ENCODE measurements at places on chromosomes 3 and 15. TPM values are rescaled to one million over a fixed set of nuclear protein-coding genes. Genes with fewer than 3 reads are reported as not detected.

The AGTR1 gene
- 2.7 TPM for total RNA-seq

The TRANK1 gene
- 16.5 TPM for total RNA-seq

The TTC21A gene
- 4.8 TPM for total RNA-seq

- H3K36me3 ChIP-seq: no peaks in the 10 kb centered on the region
- no peak for DNase-seq
- no peaks in the 10 kb centered on the region for H3K27me3 ChIP-seq
Observed at GRCh38 chr3:72185549-72186399, 400.8 kb upstream of the PROK2 start.

DNA sequence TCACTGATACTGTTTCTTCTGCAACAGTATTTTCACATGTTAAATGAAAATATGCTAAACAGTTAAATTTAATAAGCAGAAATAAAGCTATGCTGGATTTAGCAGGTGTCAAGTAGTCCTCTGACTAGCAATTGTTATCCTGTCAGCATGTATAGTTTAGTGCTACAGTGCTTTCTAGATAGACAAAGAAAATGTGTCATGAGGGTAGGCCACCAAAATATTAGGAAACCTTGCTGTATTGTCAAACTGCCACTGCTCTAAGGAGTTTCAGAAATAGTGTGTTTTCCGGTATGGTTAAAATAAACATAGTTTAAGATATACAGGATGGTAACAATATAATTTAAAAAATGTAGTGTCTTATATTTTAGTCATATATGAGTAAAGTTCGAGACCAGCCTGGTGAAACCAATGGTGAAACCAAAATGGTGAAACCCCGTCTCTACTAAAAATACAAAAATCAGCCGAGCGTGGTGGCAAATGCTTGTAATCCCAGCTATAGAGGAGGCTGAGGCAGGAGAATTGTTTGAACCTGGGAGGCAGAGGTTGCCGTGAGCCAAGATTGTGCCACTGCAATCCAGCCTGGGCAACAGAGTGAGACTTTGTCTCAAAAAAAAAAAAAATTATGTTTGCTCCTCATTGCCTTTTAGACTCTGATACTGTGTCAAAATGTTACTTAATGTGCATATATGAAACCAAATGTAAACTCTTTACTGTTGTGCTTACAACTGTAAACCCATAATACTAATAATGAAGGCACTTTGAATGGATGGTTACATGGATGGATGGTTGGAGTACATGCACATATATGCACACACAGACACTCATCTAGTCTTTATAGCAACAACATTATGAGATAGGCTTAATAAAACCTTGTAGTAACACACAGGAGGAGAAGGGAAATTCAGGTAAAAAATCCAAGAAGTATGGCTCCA lies 204.8 kb downstream of the RSRC1 start:
- no peaks in the 10 kb centered on the region for H3K4me1 ChIP-seq
- H3K27ac ChIP-seq: no peak overlapping the region
- no peak for DNase-seq

The SLC6A1 gene
- 1.0 TPM for total RNA-seq

DNA sequence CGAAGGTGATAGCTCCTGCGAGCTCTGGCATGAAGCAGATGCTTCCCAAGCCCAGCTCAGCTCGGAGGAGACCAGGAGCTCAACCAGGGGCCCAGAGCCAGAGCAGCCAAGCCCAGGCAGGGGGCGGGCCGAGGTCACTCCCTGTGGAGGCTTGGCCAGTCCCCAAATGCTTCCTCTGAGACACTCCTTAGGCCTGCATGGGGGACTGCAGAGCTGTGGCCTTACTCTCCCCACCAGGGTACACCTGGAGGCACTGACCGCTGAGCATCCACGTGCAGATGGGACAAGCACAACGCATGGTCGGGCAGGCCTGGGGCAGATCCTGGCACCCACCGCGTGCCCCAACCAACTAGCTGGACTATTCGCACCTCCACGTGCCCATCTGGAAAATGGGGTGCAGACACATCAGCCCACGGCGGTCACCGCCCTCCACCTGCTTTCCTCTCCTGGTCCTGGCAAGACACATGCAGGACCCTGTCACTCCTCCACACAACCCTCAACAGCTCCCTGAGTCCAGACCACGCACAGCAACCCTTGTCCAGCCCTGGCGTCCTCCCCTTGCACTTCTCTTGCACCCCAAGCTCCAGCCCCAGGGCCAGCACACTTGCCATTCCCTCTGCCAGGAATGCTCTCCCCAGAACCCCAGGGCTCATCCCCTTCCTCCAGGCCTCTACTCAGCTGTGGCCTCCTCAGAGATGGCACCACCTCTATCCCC lies 164.7 kb upstream of the IQSEC1 start:
- H3K4me3 ChIP-seq: no peak overlapping the region
- H3K27me3 ChIP-seq: no peaks in the 10 kb centered on the region
- no peak for DNase-seq
- H3K4me1 ChIP-seq: no peaks in the 10 kb centered on the region

The CLDN16 gene
- 0.12 TPM for total RNA-seq

DNA sequence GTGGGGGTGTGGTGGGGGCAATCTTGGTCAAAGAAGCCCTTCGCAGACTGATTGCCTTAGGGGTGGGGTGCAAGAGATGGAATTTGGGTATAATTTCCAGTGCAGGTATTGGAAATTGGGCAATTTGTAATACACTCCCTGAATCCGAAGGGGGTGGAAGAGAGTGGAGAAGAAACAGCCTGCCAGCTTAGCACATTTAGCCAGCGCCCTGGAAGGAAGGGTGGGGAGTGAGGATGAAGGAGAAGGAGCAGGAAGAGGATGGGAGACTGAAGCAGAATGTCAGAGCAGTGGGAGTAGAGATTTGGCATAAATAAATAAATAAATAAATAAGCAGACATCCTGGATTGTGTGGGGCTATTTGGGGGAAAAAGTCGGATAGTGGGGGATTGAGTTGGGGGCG lies 1.6 kb downstream of the GAP43 start:
- no peaks in the 10 kb centered on the region for H3K27me3 ChIP-seq
- no peaks in the 10 kb centered on the region for H3K4me1 ChIP-seq
- DNase-seq: no peak
- no peak overlapping the region for H3K27ac ChIP-seq
- no peaks in the 10 kb centered on the region for H3K36me3 ChIP-seq

DNA sequence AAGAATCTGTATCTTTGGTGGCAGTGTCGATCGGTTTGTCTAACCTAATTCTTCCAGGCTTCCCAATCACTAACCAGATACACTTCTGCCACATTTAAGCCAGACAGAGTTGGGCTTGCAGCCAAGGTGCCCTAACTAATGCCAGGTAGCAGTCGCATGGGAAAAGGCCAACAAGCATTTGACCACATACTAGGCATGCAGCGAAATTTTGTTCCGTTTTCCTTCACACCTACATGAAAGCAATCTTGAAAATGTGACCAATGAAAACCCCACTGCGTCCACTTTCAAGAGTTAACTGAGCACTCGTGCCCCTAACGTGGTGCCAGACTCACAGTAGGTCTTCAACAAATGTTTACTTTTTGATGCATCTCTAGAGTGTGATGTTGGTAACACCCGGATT lies 192.2 kb upstream of the TPM1 start:
- no peaks in the 10 kb centered on the region for H3K4me1 ChIP-seq
- H3K27ac ChIP-seq: no peak overlapping the region
- H3K36me3 ChIP-seq: no peaks in the 10 kb centered on the region

GRCh38 chr3:157248590-157249422 lies 88.9 kb upstream of the CCNL1 start:
- DNase-seq: no peak
- no peak overlapping the region for H3K4me3 ChIP-seq
- no peak overlapping the region for H3K27ac ChIP-seq
- H3K36me3 ChIP-seq: no peaks in the 10 kb centered on the region
- H3K27me3 ChIP-seq: no peaks in the 10 kb centered on the region

- no peaks in the 10 kb centered on the region for H3K4me1 ChIP-seq
- H3K36me3 ChIP-seq: no peaks in the 10 kb centered on the region
Observed at GRCh38 chr15:85493260-85493659, 112.9 kb downstream of the AKAP13 start.
